ENCODE measurements at places on chromosomes 5 and 9. TPM values are rescaled to one million over a fixed set of nuclear protein-coding genes. Genes with fewer than 3 reads are reported as not detected.
A peak's percentile ranks its signal among the peaks of the same experiment; 100 is the strongest.

DNA sequence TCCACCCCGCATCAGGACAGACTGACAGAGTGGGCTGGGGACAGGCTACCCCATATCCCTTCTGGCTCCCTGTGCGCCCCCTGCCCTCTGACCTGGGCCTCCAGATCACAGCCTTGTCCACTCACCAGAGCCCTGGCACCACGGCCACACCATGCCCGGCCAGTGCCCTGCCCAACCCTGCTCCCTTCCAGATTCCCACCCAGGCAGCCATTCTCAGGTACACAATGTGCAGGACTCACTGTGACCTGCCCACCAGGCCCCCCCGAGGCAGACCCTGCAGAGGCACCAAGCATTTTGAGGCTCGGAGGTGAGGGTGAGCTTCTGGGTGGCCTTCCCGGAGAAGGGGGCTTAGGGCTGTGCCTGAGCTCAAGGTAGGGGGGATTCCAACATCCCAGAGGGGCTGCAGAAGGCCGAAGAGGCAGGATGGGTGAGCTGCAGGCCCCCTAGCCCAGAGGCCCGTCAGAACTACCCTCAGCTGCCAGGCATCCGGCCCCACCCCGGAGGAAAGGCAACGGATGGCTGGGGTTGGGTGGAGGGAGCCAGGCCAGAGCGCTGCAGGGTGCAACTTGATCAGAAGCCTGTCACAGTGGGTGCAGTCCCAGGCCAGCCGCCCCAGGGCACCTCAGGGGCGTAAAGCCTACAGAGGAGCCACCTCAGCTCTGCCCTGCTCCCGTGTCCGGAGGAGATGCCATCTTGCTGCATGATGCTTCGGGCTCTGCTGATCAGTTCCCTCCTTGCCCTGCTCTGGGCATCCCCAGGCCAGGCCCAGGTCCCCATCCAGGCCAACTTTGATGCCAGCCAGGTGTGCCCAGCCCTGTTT, at the start of gene LCNL1:
Gene LCNL1 (plus strand): TSS at position 762 of the 820 bp plus-strand sequence. CDS start 594 bp downstream, outside the sequence.
- no peak for DNase-seq

Gene TRIM36
- total RNA-seq = 3.6 TPM

Gene PCDHA7
- not detected for total RNA-seq

Gene ZNF354C
- 0.32 TPM for total RNA-seq

Gene ECSCR
- 1.5 TPM for total RNA-seq

Gene ERGIC1
- 149 TPM for total RNA-seq

Gene TMOD1
- total RNA-seq = 2.4 TPM

DNA sequence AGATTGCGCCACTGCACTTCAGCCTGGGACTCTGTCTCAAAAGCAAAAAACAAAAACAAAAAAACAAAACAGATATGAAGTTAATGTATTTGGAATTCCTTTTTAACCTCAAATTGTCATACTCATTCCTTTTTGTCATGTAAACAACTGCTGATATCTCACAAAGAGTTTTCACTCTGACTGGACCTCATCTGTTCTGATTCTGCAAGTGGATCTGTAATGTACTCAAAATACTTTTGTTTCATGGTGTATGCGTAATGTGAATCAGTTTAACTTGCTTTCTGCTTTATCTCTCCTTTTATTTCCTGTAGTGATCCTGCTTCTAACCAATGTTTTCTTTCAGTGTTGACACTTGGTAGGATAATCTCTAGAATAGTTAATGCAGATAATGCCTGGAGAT, 106.7 kb downstream of the FOCAD start:
- no peak for DNase-seq

DNA sequence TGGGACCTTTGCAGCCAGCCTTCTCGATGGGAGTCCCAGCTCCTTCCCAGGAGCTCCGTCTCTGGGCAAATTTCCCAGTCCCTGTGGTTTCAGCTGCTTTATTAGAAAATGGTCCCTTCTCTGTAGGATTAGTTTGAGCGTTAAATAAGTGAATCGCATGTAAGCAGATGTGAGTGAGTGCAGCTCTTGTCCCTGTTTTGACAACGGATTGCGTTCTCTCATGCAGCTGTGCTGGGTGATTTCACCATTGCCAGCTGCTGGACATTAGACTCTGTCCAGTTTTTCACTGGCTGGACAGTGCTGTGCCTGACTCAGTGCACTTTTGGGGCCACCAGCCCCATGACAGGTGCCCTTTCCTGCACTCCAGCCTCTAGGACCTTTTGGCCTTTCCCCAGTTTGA, 11.6 kb upstream of the CEL start:
- DNase-seq = peak; percentile 71

DNA sequence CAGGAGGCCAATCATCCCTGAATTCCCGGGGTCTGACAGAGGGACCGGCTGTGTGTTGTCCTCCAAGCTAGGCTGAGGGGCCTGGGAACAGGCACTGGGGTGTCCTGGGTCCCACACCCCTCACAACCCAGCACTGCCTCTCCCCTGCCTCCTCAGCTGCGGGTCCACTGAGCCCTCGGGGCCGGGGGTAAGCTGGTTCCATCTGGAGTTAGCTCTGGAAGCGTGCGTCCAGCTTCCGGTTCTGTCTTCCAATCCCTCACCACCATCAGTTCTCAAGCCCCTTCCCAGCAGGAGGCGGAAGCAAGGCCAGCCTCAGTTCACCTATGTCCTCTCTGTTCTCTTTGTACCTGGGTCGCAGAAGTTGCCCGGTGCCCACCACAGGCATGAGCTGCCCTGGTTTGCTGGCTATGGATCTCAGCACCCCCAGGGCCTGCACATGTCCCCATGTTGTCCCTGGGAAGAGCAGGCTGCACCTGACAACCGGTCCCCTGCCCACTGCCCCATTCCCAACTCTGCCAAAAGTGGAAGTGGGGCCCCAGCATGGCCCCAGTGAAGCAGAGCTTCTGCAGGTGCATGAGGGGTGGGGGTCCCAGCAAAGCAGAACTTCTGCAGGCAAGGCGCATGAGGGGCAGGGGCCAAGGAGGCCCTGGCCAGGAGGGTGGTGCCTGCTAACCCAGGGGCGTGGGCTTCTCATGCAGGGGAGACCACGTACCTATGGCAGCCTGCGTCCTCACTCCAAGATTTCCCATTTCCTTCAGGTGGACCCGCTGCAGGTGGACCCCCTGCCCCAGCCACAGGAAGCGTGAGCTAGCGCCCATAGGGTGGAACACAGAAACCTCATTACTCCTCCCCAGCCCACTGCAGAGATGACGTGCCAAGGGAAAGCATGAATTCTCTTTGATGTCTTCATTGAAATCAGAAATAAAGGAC, 111.9 kb downstream of the ZNF354C start:
- no peak for DNase-seq

Gene PPP2R2B
- 7.6 TPM for total RNA-seq

GRCh38 chr9:89883401-89884341, 278.9 kb downstream of the GADD45G start:
- no peak for DNase-seq

Gene TCF7
- total RNA-seq = 5.2 TPM

Gene SLC28A3
- 0.42 TPM for total RNA-seq

GRCh38 chr9:113306566-113306965, 3.4 kb upstream of the RNF183 start:
- no peak for DNase-seq

DNA sequence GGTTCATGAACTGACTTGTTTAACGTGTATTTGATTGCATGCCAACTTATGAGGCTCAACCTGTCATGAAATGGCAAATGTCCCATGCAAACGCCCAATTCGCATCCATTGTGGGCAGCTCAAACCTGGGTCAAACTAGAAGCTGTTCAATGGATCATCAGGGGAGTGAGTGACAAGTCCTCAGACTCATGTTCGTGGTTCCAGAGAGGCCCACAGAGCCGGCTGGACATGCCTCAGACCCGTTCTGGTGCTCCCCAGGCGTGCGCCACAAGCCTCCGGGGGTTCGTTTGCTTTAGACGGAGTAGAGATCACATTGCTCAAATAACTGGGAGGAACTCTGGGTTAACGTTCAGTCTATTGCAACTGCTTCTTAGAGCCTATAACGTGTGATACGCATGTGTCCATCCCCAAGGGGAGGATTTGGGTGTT, 15.0 kb downstream of the GFI1B start:
- no peak for DNase-seq

Gene PLAC8L1
- total RNA-seq = not detected

DNA sequence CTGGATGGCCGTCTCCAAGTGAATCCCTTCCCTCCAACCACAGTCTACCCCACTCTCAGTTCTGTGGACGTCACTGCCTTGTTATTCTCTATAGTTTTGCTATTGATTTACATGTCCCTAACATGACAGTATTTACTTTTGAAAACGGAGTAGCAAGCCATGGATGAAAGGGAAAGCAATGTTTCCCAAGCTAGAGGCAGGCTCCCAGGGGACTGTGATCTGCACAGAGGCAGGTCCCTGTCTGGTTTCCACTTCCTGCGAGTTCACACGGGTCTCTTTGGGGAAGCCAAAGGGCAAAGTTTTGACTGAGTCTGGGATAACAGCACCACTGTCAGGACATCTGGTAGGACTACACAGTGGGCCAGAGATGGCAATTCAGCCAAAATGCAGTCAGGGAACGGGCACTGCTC, 12.7 kb downstream of the C9orf153 start:
- DNase-seq = peak; percentile 43

GRCh38 chr9:6922124-6922676, 164.4 kb downstream of the KDM4C start:
- no peak for DNase-seq

- DNase-seq = no peak
Measured at GRCh38 chr5:125595095-125595494, 828.1 kb upstream of the GRAMD2B start.

DNA sequence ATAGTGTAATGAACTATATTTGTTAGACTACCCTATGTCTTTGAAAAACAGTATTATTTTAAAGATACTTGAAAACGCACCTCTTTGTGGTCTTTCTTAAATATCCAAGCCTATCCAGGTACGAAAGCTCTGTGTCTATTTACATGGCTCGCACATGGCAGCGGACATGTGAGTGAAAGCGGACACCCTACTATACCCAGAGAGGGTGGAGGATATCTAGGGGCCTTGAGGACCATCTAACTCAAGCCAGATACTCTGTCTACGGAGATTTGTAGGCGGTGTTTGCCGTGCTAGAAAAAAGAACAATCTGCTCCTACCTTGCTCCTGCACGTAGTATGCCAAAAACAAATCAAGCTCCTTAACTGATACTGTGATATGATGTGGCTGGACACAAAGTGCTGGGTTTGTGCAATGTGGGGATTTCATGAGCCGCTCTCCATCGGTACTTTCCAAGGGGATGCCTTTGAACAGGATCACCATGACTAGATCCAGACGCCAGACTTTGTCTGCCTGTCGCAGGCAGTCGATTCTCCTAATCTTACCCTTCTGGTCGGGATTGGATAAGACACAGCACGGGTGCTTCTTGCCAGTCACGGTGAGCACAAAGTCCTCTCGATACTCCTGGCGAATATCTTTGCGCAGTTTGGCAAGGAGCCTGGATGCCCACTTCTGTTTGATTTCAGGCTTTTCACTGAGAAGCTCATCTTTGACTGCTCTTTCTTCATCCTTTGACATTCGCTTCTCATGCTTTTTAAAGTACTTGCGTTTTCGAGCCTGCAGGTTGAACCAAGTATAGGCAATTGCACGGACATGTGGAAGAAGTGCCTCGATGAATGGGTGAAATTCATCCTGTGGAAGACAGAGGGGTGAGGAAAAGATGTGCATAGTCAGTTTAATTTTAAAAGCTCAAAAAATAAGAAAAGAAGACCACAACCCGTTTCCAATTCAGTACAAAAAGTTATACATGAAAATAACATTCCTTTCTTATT, 7.0 kb downstream of the NFIB start:
- DNase-seq = no peak

DNA sequence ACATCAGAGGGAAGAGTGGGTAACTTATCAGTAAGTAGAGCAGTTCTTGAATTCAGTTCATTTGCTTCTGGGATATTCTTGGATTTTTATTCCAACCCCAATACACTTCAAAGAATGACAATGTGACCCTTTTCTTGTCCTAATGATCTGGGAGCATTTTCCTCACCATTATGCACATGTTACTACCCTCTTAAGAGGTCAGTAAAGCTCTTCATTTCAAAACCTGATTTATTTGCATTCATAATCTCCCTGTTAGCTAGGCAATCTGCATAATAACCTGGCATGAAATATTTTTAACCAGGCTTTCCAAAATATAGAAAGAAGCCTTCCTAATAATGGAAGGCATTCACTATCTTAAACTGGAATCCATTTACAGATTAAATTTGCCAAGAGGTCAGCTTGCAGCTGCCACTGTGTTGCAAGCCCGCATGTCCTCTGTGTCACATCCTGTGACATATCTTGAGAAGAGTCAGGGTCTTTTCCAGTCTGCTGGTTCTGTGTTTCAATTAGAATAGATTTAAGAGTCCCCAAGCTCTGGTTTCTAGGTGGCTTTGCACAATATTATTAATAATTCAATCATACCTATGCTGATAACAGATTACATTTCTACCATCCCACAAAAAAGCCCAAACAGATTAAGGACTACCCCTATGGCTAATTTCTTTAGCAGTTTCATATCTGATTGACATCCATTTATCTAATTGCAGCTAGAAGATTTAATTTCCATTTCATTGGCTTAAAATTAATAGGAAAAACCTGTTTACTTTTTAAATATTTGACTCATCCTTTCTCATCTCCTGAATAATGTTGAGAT, 30.9 kb upstream of the PPP2R2B start:
- no peak for DNase-seq

Gene PRUNE2
- total RNA-seq = 7.2 TPM

DNA sequence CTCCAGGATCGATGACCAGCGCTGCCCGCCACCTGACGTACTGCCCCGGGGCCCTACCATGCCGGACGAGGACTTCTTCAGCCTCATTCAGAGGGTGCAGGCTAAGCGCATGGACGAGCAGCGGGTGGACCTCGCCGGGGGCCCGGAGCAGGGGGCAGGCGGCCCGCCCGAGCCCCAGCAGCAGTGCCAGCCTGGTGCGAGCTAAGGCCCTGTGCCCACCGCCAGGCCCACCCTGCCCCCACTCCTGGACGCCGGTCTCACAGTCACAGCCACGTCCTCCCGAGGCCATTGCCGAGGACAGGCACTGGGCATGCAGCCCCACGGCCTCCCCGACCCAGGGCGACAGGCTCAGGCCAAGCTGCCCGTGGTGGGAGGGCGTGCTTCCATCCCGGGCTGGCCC, 5.5 kb downstream of the DNLZ start:
- no peak for DNase-seq

- DNase-seq = peak; percentile 30
Measured at GRCh38 chr5:120504057-120504456, 40.0 kb downstream of the PRR16 start.

Gene CER1
- total RNA-seq = not detected

DNA sequence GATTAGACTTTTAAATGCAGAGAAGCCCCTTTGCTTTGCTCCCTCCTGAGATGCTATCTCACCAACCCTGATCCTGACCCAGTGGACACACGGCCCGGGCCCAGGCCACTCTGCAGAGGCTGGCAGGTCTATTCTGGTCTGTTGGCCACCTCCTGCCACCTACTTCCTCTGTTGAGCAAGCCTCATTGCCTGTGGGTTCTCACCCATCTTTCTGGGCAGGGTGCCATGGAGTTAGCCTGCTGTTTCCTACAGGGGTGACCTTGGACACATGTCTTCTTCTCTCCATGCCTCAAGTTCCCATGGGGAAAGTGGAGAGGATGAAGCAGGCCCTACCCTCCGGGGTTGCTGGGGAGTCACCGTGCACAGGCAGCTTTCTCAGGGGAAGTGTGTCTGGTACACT, 266.2 kb upstream of the IRX1 start:
- DNase-seq = peak; percentile 50
